ENCODE measurements at places on chromosomes 12 and 14.

- DNase-seq = no peak
Measured at GRCh38 chr14:64234877-64235651, 59.1 kb downstream of the ESR2 start.

- DNase-seq = no peak
Measured at GRCh38 chr12:125210104-125210755, 145.0 kb downstream of the AACS start.

DNA sequence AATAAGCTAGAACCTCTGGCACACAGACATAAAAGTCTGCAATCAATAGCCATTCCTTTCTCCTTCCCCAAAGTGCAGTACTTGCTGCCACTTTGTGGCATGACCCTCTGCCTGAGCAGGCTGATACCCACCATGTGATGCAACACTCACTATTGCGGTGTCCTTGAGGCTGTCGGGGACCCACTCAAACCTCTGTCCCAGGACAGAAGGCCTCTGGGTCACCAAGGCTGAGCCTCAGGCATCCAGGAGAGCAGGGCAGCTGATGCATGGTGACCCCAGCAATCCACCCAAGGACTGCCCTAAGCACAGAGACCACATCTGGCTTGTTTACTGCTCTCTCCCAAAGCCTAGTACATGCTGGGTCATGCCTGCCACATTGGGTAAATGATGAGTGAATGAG is 114.2 kb downstream of the DPF3 start:
- no peak for DNase-seq

DNA sequence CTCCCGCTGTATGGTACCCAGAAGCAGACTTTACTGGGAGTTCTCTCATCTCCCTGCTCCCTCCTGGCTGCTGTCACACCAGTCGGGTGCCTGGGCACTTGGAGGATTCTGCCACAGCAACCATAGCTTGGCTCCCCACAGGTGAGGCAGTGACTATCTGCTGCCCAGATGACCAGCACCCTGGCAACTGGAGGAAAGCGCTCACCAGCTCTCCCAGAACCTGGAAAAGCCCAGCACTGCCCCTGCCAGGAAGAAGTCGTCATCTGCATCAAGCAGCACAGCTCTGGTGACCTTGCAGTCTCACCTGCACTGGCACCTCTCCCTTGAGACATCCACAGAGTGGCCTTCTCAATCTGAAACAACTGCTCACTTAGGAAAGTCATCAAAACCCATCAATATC is 31.9 kb upstream of the TC2N start:
- DNase-seq = no peak

- DNase-seq = no peak
Measured at GRCh38 chr14:33941718-33942117, 9.2 kb downstream of the EGLN3 start.

DNA sequence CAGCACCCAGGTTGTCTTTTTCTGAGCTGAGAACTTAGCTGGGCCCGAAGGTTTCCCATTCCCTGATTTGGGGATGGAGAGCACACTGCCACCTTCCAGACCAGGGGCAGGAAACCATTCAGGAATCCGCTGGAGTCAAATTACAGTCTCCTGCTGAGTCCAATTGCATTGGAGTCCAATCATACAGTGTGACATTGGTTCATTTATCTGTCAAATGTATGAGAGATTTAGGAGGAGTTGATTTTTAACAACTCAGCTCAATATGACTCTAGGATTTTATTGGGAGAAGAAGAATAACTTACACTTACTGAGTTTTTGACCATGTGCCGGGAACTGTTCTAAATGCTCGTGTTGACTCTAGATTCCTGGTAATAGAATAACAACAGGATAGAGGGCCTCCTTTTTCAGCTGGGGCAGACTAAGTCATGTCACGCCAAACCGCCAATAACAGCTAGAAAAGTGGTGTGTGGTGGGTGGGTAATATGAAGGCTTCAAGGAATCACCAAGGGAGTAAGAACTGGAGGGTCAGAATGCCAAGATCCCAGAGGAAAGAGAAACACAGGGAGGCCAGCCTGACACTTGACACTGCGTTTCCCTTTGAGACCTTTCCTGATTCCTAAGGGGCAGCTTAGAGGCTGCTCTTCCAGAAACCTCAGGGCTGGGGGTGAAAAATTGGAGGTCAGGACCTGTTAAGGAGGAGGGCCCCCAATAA is 11.5 kb downstream of the SYNDIG1L start:
- peak; percentile 43 for DNase-seq

DNA sequence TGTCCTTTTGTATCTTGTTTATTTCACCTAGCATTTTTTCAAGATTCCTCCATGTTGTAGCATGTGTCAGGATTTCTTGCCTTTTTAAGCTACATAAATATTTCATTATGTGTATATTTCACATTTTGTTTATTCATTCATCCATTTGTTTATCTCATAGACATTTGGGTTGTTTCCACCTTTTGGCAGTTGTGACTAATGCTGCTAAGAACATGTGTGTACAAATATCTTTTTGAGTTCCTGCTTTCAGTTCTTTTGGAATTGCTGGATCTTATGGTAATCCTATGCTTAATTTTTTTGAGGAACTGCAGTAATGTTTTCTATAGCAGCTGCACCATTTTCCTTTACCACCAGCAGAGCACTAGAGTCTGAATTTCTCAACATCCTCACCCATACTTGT is 62.4 kb downstream of the SCN8A start:
- DNase-seq = no peak

- DNase-seq = no peak
Measured at GRCh38 chr12:48390026-48390425, 39.3 kb upstream of the ZNF641 start.

GRCh38 chr12:2179953-2180736 is 127.4 kb downstream of the CACNA1C start:
- DNase-seq = no peak

DNA sequence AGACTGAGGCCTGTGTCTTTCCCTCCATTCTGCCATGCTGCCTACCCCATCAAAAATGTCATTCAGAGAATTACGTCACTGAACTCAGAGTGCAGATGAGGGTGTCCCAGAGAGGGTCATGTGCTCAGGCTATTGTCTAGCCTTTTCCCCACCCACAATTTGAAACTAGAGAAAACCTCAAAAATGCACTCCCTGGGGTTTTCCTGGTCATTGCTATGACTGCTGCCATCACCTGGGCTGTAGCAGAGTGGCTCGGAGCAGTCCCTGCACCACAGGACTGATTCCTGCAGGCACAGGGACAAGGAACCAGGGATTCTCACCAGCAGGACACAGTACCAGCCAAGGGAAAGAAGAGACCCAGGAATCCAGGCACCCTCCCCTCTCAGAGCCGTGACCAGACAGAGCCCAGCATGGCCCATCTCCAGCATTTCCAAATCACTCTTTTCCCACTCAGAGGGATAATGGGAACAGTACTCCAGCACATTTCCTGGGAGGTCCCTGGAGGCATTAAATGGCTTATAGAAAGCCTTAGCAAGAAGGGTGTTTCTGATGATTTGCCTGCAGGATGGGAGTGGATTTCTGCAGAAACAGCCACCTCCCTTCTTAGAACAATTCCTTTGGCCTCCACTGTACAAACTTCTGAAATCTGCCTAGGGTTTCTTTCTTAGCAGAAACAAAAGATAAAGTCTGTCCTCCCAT is 45.9 kb downstream of the VWF start:
- DNase-seq = peak; percentile 47

DNA sequence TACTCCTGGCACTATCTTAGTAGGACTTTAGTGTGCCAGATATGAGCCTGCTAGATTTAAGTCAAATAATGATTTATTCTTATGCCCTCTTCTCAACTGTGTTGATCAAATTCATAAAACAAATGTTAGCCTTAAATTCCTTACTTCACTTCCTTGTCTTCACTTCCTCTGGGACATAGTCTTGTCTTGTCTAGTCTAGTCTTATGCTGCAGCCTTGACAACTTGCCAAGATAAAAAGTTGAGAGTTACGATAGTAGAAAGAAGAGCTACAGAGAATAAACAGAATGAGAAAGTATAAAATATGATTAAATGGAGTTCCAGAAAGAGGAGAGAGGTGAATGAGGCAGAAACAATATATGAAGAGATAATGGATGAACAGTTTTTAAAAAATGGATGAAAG is 378.1 kb downstream of the DAD1 start:
- no peak for DNase-seq

- DNase-seq = no peak
Measured at GRCh38 chr14:34018125-34018524, 67.3 kb upstream of the EGLN3 start.

DNA sequence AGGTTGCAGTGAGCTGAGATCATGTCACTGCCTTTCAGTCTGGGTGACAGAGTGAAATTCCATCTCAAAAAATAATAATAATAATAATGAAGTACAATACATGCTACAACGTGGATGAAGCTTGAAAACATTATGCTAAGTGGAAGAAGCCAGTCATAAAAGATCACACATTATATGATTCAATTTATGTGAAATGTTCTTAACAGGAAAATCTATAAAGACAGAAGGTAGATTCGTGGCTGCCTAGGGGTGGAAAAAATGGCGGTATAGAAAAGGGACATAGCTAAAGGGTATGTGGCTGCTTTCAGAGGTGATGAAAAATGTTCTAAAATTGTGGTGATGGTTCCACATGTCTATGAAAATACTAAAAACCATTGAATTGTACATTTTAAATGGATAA is 41.0 kb upstream of the AMIGO2 start:
- no peak for DNase-seq

GRCh38 chr12:93311827-93312226 is 65.9 kb upstream of the NUDT4 start:
- DNase-seq = no peak

- no peak for DNase-seq
Measured at GRCh38 chr14:88551980-88552431, 2.8 kb downstream of the PTPN21 start.

GRCh38 chr14:78614593-78614992 is 444.4 kb downstream of the NRXN3 start:
- no peak for DNase-seq

GRCh38 chr14:33452995-33453394 is 497.9 kb downstream of the EGLN3 start:
- no peak for DNase-seq

- DNase-seq = no peak
Measured at GRCh38 chr14:77542421-77543239, 44.0 kb upstream of the ISM2 start.

DNA sequence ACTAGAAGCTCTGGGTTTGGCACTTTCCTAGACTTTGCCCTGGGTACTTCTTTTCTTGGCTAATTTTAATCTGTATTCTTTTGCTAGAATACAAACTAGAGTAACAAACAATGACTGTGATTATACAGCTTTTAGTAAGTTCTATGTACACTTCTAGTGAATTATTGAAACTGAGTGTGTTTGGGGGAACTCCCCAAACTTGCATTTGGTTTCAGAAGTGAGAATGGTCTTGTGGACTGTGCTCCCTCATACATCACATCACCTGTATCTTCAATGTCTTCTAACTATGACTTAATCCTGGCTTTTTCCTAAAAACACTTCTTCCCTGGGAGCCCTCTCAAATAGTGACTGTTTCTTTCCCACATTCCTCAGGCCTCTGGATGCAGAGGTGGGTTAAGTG is 23.6 kb upstream of the SSTR1 start:
- DNase-seq = no peak

GRCh38 chr12:46439793-46440511 is 67.4 kb upstream of the SLC38A2 start:
- DNase-seq = no peak

DNA sequence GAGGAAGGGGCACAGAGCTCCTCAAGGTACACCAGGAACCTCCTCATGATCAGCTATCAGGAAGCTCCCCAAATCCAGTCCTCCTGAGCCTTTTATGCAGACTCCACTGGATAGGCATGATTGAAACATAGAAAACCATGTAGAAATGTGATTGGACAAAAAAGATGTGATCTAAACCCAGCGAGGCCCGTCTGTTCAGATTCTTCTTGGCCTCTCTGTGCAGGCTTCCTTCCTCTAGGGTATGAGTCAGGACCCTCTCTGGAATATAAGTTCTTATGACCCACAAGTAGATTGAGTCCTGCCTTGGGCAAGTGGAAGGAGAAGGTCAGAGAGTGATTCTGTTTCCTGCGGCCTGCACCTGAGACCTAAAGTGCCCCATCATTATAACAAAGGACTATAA is 166.3 kb downstream of the PHLDA1 start:
- no peak for DNase-seq

- DNase-seq = no peak
Measured at GRCh38 chr12:5520037-5520436, 88.1 kb downstream of the NTF3 start.
